ENCODE measurements at places on chromosomes 6 and 20.

DNA sequence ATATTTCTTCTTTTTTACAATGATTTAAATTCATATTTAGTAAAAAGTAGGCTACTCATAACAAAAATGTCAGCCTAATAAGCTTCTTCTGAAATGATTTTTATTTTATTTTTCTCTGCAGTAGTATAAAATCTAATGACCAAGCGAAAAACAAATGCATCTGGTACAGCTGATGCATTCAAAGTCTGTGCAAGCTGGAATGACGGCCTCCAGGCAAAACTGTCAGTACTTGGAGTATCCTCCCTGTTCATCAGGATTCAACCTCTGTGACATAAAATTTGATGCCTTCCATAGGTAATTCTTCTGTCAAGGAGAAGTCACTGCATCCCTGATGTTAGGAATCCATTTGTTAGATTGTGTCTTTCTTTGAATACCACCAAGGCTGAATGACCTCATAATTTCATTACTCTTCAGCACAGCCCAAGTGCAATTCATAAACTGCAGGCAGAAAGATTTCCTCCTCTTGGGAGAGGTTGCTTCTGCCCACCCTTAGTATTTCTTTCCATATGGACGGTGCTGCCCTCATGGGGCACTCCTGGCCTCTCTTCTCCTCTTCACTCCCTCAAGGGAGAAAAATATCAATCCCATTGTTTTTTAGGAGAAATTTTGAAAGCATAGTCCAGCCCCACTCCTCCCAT is 146.4 kb upstream of the STXBP5 start:
- DNase-seq: no peak

- DNase-seq: no peak
These were observed 109.9 kb downstream of the FYN start for GRCh38 chr6:111763381-111763780.

- no peak for DNase-seq
These were observed at the start of gene MYCT1 for GRCh38 chr6:152697634-152698033. Gene MYCT1, plus strand, starts transcription at chr6:152697897. Its CDS starts 6 bp downstream, at chr6:152697903.

GRCh38 chr20:16106191-16106849 is 466.9 kb downstream of the KIF16B start:
- DNase-seq: no peak

DNA sequence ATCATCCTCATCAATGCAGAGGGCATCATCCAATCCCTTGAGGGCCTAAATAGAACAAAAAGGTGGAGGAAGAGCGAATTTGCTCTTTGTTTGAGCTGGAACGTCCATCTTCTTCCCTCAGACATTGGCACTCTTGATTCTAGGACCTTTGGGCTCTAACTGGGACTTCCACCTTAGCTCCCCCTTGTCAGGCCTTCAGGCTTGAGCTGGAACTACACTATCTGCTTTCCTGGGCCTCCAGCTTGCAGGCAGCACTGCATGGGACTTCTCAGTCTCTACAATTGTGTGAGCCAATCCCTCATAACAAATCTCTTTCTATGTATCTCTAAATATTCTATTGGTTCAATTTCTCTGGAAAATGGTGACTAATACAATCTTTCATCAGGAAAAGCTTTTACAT is 155.4 kb downstream of the MCHR2 start:
- DNase-seq: no peak

- DNase-seq: no peak
These were observed 4.2 kb upstream of the EPHA7 start for GRCh38 chr6:93423542-93423941.

- DNase-seq: no peak
These were observed 6.3 kb downstream of the ALDH8A1 start for GRCh38 chr6:134943522-134944111.

DNA sequence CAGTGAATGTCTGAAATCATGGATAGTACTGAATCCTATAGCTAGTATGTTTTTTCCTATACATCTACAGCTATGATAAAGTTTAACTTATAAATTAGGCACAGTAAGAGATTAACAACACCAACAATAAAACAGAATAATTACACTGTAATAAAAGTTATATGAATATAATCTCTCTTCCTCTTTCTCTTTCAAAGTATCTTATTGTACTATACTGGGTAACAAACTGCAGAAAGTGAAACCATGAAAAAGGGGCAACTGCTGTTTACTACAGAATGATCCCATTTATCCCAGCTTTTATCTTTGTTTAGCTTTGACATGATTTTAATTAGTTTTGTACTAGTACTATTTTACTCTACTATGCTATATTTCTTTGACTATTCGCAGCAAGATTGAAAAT is 25.8 kb downstream of the ESF1 start:
- DNase-seq: no peak

DNA sequence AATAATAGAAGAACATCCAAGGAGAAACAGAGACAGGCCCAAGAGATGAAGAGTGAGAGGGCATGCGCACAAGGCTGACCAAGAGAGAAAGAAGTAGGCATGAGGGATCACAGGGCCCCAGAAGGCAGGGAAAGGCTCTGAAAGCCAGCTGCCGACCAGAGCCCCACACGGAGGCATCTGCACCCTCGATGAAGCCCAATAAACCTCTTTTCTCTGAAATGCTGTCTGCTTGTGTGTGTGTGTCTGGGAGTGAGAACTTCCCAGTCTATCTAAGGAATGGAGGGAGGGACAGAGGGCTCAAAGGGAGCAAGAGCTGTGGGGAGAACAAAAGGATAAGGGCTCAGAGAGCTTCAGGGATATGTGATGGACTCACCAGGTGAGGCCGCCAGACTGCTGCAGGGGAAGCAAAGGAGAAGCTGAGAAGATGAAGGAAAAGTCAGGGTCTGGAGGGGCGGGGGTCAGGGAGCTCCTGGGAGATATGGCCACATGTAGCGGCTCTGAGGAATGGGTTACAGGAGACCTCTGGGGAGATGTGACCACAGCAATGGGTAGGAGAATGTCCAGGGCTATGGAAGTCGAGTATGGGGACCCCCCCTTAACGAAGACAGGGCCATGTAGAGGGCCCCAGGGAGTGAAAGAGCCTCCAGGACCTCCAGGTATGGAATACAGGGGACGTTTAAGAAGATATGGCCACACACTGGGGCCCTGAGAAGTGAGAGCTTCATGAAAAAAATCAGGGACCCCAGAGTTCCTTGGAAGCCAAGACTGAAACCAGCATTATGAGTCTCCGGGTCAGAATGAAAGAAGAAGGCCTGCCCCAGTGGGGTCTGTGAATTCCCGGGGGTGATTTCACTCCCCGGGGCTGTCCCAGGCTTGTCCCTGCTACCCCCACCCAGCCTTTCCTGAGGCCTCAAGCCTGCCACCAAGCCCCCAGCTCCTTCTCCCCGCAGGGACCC is 981 bp upstream of the TNF start:
- DNase-seq: no peak

DNA sequence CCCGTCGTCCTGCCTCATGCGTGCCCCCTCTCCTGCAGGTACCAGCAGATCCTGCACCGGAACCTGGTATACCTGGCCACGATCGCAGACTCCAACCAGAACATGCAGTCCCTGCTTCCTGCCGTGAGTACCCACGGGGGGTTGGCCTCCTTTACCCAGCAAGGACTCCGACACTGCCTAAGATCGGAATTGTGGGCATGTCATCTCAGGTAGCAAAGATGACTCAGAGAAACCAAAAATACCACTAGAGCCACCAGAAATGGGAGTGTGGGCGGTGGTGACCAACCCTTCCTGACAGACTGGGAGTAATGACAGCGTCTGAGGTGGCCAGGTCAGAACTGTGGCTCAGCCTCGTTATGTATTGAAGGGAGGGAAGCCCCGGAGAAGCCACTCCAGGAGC is 16.3 kb downstream of the SS18L1 start:
- peak; percentile 43 for DNase-seq

DNA sequence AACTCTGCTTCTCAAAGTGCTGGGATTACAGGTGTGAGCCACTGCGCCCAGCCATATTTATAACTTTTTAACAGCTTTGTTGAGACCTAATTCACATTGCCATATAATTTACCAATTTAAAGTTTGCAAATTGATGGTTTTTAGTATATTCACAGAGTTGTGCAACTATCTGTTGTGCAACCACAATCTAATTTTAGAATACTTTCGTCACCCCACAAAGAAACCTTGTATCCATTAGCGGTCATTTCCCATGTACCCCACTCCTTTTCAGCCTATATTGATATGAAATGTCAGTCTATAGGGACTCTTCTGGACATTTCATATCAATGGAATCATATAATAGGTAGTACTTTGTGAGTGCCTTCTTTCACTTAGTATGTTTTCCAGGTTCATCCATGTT is 55.8 kb downstream of the FOXO3 start:
- DNase-seq: no peak

DNA sequence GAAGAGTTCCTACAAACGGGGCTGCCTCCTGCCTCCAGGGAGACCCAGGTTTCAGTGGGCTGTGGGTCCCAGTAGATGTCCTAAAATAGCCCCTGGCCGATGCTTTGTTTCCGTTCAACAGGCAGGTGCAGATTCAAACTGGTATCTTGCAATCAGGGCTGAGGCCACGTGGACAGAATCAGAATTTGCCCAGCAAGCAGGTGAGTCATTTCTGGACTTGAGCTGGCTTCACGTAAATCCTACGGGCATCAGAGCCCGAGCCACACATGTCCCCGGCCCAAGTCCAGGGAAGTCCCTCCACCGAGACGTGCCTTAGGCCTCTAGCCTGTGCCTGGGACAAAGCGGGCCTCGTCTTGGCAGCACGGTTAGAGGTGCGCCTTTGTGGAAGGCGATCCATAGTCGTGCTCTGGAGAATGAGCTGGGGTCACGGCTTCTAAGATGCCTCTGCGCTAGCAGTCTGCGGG is 101.6 kb upstream of the FRMD1 start:
- no peak for DNase-seq

- DNase-seq: no peak
These were observed 100.0 kb downstream of the RWDD2A start for GRCh38 chr6:83292900-83293843.

DNA sequence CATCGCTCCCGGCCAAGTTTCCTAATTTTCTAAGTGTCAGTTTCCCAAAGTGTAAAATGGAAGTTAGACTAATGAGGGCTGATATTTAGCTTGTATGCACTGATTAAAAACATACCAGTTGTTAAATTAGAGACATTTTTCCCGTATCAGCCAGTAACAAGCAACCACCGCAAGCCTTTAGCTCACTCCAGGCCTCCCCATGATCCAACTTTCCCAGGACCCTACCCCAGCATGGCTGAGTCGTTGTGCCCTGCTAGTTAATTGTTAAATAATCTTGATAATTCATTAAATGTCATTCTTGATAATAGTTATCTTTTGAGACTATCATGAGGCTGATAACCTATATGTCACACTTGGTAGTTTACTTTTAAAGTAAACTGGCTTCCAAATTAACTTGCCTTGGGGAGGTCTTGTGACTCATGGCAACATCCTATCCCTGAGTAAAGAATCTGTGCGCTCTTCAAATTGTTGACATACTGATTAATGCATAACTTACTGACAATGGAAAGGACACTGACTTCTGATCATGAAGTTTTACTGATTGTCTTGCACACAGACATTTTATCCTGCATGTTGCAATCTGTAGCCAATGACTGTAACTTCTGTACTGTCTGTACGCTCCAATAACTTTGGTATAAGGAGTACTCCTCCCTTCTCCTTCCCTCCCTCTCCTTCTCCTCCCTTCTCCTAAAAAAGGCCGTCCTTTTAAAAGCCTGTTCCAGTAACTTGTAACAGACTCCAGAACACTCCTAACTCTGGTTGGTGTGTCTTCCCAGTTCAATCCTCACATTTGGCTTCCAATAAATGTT is 6.3 kb upstream of the GTF3C6 start:
- DNase-seq: no peak

- no peak for DNase-seq
These were observed 95.3 kb downstream of the MLIP start for GRCh38 chr6:54206510-54206909.

- DNase-seq: no peak
These were observed 185.9 kb downstream of the TRIM27 start for GRCh38 chr6:28737750-28738395.

- DNase-seq: no peak
These were observed 46.9 kb upstream of the TAB2 start for GRCh38 chr6:149270616-149271015.

- no peak for DNase-seq
These were observed 46.8 kb downstream of the PCNA start for GRCh38 chr20:5072756-5073659.

DNA sequence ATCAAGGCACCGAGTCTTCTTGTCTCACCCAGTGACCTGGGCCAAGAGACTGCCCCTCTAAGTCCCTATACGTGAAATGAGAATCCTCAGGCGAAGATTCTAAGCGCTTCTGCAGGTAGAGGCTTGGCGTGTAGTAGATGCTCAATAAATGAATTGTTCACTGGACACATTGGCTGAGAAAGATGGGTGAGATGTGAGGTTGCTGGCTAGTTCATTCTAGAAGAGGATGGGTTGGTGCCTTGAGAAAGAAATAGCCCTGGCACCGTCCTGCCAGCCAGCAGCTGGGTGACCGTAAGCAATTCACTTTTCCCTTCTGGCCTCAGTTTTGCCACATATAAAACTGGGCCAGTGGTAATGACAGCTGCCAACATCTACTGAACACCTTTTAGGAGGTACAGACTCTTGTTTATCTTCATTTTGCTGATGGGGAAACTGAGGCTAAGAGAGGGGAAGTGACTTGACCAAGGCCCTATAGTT is 1.4 kb downstream of the SRC start:
- DNase-seq: no peak

GRCh38 chr6:7512320-7512719 is 29.2 kb upstream of the DSP start:
- no peak for DNase-seq

GRCh38 chr20:20741087-20742045 is 28.9 kb upstream of the RALGAPA2 start:
- DNase-seq: no peak

All from stimulated activated CD4-positive, alpha-beta T cell treated with anti-CD3 and anti-CD28 coated beads, Interleukin-12 subunit alpha, Interleukin-12 subunit beta, amount 100 ng/mL, for 4 hours (primary cell).